ENCODE measurements at places on chromosomes 7 and 10.

GRCh38 chr7:104643587-104644217 lies 315.3 kb downstream of the LHFPL3 start:
- no peak for DNase-seq

- no peak for DNase-seq
These were observed 7.2 kb upstream of the ADAM22 start for GRCh38 chr7:87926581-87927461.

DNA sequence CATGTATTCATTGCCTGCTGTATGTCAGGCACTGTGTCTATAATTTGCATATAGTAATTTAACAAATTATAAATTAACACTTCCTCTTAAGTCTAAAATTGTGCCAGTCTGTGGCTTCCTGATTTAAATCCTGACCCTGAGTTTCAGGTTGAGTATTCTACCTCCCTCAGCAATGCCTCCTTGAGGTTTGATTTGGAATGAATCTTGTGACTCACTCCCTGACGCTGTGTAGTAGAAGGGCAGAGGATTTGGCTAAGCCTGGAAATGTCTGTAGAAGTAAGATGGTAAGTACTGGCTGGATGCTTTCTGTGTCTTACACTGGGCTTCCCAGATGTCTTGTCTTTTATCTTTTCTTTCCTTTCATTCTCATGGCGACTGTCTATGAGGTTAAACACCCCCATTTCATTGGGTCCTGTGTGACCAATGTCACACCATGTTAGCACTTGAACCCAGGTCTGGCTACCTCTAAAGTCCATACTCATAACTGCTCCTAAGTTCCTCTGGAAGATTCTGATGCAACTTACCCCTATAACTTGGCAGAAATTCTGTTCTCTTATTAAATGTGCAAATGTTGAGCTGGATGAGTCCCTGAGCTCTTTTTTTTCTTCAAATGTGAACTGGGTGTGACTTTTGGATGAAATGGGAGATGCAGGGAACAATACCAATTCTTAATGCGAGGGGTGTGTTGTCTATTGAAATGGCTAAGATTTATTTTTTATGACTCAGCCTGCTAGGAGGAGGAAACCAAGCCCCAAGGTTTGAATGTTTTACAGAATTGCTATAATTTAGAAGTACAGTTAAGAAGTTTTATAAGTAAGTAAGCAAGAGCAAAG lies 48.5 kb downstream of the PLCE1 start:
- no peak for DNase-seq

DNA sequence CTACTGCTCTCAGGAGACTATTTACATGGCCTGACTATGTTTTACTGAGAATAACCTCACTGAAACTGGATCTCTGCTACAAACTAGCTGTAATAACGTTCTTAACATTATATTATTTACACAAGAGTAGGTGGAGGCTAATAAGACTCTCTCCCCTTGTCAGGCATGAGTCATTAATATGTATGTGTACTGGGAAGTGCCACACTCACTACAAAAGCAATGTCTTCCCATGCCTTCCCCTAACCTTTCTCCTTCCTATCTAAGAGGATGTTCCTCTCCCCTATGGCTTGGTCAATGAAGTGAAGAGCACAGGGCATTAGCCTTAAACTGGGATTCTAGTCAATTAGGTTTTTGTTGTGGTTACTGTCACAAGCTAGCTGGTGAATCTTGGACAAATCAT lies 147.9 kb downstream of the DGKB start:
- no peak for DNase-seq

GRCh38 chr10:95429639-95430038 lies 131.5 kb downstream of the SORBS1 start:
- DNase-seq, result no peak

GRCh38 chr7:148022832-148023231 lies 567.7 kb upstream of the C7orf33 start:
- DNase-seq, result no peak

- no peak for DNase-seq
These were observed 918 bp downstream of the PWWP2B start for GRCh38 chr10:132397671-132398565.

DNA sequence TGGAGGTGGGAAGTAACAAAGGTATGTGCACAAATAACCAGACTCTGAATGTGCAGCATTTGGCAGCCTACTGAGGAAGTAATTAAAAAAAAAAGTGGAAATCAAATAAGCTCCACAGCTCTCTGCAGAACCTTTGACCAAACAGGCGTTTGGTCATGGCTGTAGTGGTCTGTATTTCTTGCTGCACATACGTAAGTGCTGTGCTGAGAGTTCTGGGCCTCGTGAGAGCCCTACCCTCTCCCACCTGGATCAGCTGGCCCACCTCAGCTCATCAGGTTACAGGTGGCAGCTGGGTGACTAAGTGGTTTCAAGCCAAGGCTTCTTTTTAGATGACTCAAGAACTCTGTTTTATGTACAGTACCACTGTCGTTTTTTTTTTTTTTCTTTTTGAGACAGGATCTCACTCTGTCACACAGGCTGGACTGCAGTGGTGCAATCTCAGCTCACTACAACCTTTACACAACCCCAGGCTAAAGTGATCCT lies 178.2 kb upstream of the KLF6 start:
- DNase-seq, result no peak

Data from cortex of kidney (tissue), 1 donor.